Osteoblast (primary cell): ENCODE measurements at places on chromosomes 3 and 15. TPM values are rescaled to one million over a fixed set of nuclear protein-coding genes. Genes with fewer than 3 reads are reported as not detected.

Gene KCNMB3
- 1.8 TPM in 2 replicates for total RNA-seq

Gene IMPG2
- 0.29 and 0.36 TPM in 2 replicates for total RNA-seq

Gene BTLA
- total RNA-seq, result 0.36 and 1.8 TPM in 2 replicates

Gene CHRFAM7A
- total RNA-seq, result under 0.01 and 0.72 TPM in 2 replicates

Gene LYZL4
- not detected in 2 replicates for total RNA-seq

Gene RASL12
- total RNA-seq, result under 0.01 and 0.36 TPM in 2 replicates

Gene CYP1A2
- not detected in 2 replicates for total RNA-seq

Gene RETNLB
- not detected in 2 replicates for total RNA-seq

Gene FETUB
- total RNA-seq, result not detected in 2 replicates

Gene AADACL2
- total RNA-seq, result not detected in 2 replicates

Gene CLDN18
- total RNA-seq, result not detected in 2 replicates

Gene CAMK2N2
- total RNA-seq, result not detected in 2 replicates

Gene NEK10
- 58.6 and 69.8 TPM in 2 replicates for total RNA-seq

Gene TRH
- under 0.01 TPM in 2 replicates for total RNA-seq

Gene WDR72
- total RNA-seq, result not detected in 2 replicates

Gene NAALADL2
- 22.1 and 23.5 TPM in 2 replicates for total RNA-seq
